Right renal cortex interstitium (tissue), 3 donors: ENCODE measurements at places on chromosomes 3 and 15. TPM values are rescaled to one million over a fixed set of nuclear protein-coding genes. Genes with fewer than 3 reads are reported as not detected.

Gene SERPINI2
- polyA plus RNA-seq = 0.86 TPM

Gene GOLGA8G
- polyA plus RNA-seq = 0.03 TPM

GRCh38 chr3:156691920-156692319 lies 17.5 kb downstream of the TIPARP start:
- DNase-seq = no peak

- DNase-seq = no peak
These were observed 456.7 kb upstream of the THBS1 start for GRCh38 chr15:39124155-39124552.

- no peak for DNase-seq
These were observed 2.5 kb downstream of the SLC22A13 start for GRCh38 chr3:38268087-38268486.

- DNase-seq = no peak
These were observed 540.5 kb downstream of the PLOD2 start for GRCh38 chr3:145620486-145620885.

GRCh38 chr15:64146041-64146440 lies 5.5 kb upstream of the SNX22 start:
- DNase-seq = no peak

DNA sequence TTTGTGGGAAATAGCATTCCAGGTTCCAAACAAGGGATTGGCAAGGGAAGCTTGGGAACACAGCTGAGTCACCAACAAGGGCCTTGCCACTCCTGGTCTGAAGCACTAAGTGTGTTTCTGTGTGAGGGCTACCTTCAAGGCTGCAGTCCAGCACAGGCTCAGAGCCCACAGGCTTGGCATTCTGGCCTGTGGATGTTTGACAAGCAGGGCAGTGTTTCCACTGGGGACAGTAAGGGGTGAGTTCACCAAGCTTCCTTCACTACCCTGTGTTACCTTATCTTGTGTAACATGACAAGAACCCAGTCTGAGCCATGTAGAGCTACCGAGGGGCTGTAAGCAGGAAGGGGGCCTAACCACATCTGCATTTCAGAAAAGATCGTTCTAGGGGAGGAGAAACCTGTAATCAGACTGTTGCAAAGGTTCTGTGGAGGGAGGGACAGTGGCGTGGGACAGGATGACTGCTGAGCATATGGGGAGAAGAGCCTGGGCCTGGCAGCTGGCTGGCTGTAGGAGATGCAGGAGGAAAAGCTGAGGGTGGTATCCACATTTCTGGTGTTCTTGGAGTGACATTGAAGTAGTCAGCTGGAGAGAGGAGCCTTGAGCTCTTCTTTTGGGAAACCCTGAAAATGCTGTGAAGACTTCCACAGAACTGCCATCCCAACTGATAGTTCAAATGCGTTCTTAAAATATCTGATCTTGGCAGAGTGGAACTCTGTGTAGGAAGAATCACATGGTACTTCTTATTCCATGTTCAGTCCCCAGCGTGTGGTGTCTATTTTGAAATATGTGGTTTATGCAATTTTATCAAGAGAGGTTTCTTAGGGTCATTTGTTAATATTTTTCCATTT lies 61.3 kb downstream of the CTDSPL start:
- DNase-seq = no peak

- no peak for DNase-seq
These were observed 3.3 kb upstream of the CD96 start for GRCh38 chr3:111538681-111539083.

Gene SH2D7
- 0.55 TPM for polyA plus RNA-seq

Gene ALDH1A2
- 325 TPM for polyA plus RNA-seq

DNA sequence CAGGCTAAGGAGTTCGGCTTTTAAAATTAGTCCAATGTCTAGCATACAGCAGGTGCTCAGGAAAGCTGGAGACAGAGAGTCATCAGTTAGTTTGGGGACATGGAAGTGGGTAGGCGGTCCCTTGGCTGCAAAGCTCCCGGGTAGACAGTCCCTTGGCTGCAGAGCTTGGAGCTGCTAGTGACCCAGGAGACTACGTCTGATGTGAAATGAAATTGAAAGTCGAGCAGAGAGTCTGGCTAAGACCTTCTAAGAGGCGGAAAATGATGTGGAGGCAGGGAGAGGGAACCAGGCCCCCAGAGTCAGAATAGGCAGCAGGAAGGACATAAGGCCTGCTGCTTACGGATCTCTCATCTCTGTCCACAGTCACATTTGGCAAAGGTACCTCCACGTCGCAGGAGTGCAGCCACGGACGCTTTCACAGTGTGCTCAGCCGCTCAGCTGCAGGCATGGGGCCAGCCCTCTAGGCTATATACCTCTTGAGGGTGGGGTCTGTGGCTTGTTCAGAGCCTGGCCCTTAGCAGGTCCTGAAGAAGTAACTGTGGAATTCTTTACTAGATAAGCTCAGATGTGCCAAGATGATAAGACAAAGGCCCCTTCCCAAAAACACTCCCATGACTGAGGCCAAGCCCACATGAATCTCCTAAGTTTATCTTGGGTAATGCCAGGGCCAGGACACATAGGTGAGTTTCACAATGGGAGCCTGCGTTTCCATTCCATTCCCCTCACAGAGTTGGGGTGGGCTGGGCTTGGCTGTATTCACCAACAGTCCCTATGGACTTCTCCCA lies 131.7 kb downstream of the XXYLT1 start:
- no peak for DNase-seq

GRCh38 chr15:67399925-67400324 lies 121.0 kb upstream of the C15orf61 start:
- DNase-seq = no peak

- no peak for DNase-seq
These were observed 11.4 kb upstream of the SH3GL3 start for GRCh38 chr15:83435782-83436181.
